CD4-positive, CD25-positive, alpha-beta regulatory T cell (primary cell): ENCODE measurements at places on chromosomes 7 and 10.

DNA sequence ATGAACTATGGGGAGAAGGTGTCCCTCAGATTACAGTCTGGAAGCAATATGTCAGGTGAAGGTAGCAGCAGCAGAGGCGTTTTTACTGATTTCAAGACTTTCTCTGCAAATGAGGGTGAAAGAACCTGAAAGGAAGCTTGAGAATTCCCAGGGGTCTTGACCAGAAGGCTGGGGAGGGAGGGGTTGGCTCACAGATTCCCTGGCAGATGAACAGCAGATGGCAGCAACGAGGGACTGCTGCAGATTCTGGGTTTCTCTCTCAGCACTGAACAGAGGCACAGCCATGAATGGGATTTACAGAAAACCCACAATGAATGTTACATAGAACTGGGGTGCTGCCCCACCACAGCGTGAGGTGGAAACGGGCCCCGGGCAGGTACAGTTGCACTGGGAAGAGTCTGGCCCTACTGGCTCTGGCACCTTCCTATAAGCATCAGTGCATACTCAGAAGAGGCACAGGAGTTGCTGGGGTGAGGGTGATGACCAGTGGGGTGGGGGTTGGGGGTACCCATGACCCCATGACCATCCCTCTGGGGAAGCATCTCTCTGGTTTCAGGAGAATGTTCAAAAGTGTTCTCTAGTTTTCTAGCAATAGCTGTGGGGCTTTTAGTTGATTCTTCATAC lies 317.8 kb downstream of the SH2D4B start:
- DNase-seq: no peak

- no peak for DNase-seq
Observed at GRCh38 chr7:149462101-149462520, 1.2 kb upstream of the ZNF777 start.

- DNase-seq: no peak
Observed at GRCh38 chr10:47246406-47247147, 53.4 kb upstream of the GDF10 start.

- no peak for DNase-seq
Observed at GRCh38 chr10:119761106-119761505, 35.3 kb downstream of the INPP5F start.

GRCh38 chr7:69951458-69951857 lies 353.2 kb downstream of the AUTS2 start:
- no peak for DNase-seq

DNA sequence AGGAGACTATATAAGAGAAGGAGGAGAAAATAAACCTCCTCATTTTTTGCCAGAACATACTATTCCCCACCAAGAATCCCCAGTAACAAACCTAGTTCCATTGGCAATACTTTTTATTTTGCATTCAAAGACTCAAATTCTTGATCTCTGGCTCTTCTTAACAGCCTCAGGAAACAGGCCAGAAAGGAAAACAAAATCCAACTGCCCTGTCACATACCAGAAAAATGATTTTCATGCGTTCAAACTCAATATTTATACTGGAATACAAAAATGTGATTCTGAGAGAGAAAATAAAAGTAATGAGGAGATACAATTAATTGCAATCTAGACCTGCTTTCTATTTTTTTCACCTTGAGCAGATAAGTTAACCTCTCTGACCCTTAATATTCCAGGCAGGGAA lies 435.9 kb upstream of the AUTS2 start:
- no peak for DNase-seq

DNA sequence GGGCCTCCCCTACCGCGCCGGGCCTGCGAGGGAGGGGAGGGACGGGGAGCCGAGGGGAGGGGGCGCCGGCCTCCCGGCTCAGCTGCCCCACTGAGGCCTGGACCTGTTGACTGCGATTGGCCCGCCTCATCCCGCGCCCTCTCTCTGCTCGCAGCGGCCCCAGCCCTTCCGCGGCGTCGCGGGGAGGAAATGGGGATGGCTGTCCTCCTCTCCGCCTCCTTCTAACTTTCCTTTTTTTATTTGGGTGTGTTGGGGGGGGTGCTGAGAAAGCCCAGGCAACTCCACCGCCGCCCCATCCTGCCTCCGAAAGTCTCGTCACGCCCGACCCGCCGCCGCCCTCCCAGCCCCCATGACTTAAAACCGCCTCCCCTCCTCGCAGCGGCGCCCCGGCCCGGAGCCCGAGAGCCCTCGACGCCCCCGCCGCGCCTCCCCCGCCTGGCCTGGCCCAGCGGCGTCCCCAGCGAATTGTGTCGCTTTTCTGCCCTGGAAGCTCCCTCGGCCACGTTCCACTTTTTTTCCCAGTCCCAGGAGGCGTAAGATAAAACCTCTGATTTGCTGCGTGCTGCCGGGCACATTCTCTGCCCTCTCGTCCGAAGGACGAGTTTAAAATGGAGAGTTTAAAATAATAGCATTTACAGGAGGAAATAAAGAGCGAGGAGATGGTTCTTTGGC lies 842 bp upstream of the SKIDA1 start:
- peak; percentile 67 for DNase-seq

- no peak for DNase-seq
Observed at GRCh38 chr10:4442296-4442695, 383.7 kb upstream of the AKR1E2 start.

DNA sequence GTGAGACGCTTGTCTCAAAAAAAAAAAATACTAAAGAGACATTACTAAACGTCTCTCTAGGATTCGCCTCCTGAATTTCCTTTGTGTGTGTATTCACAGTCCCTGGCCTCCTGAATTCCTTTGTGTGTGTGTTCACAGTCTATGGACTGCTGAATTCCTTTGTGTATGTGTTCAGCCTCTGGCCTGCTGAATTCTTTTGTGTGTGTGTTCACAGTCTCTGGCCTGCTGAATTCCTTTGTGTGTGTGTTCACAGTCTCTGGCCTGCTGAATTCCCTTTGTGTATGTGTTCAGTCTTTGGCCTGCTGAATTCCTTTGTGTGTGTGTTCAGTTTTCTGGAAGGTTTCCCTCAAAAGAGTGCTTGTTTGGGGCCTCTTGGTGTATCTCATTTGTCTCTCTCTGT lies 8.2 kb downstream of the BMS1 start:
- no peak for DNase-seq

GRCh38 chr10:91665842-91666241 lies 33.0 kb upstream of the PPP1R3C start:
- no peak for DNase-seq

- no peak for DNase-seq
Observed at GRCh38 chr7:154592388-154592787, 410.5 kb downstream of the PAXIP1 start.

- no peak for DNase-seq
Observed at GRCh38 chr10:70466951-70467350, 11.6 kb upstream of the PALD1 start.

DNA sequence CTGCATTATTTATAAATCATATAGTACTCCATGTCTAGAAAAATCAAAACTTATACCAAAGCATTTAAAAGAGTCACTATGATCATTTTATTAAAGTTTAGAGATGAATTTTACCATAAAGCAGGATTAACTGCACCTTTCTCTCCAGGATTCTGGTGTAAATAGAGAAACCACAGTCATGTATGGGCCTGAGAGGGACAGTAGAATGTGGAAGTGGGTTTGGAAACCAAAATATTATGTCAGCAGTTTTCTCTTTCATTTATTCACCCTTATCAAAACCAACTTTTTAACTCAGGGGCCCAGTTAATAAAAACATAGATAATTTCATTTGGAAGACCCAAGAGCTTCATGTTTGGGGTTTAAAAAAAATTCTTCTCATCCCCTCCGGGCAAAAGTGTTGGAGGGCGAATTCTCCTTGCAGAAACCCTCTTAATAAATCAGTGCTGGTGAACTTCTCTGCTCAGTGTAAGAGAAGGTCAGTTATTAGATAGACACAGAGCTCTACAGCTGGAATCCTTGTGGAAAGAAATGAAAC lies 266.2 kb downstream of the CREB5 start:
- no peak for DNase-seq

DNA sequence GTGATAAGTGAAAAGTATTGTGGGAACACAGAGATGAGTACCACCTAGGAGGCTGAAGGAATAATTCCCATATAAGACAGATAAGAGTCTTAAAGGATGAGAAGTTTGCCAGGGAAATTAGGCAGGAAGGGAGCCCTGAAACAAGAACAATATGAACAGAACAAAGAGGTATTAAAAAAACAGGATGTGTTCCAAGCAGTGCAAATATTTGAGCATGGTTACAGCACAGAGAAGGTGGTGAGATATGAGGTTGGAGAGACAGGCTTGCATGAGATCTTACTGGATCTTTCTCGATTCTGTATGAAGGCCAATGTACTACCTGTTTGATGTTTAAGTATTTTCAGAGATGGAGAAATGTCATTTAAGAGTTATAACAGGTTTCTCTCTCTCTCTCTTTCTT lies 20.3 kb downstream of the TAC1 start:
- no peak for DNase-seq

DNA sequence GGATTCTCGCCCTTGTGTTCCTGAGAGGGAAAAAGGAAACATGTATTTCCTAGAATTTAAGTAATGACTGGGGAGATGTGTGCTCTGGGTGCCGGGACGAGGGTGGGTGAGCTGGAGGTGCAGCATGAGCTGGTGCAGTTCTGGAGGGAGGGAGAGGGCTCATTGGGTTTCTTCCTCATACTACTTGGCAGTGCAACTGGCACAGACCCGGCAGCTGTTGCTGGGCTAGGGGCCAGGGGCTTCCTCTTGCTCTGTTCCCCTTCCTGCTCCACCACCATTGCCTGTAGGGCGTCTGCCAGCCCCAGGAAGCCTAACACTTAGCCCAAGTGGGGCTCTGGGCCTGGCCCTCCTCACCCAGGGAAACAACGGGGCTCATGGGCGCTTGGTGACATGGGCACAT lies 5.9 kb downstream of the RET start:
- no peak for DNase-seq

GRCh38 chr10:95478935-95479334 lies 82.2 kb downstream of the SORBS1 start:
- DNase-seq: no peak

- no peak for DNase-seq
Observed at GRCh38 chr7:80415522-80415921, 96.3 kb downstream of the GNAT3 start.

- no peak for DNase-seq
Observed at GRCh38 chr7:40675741-40676140, 540.9 kb downstream of the SUGCT start.

DNA sequence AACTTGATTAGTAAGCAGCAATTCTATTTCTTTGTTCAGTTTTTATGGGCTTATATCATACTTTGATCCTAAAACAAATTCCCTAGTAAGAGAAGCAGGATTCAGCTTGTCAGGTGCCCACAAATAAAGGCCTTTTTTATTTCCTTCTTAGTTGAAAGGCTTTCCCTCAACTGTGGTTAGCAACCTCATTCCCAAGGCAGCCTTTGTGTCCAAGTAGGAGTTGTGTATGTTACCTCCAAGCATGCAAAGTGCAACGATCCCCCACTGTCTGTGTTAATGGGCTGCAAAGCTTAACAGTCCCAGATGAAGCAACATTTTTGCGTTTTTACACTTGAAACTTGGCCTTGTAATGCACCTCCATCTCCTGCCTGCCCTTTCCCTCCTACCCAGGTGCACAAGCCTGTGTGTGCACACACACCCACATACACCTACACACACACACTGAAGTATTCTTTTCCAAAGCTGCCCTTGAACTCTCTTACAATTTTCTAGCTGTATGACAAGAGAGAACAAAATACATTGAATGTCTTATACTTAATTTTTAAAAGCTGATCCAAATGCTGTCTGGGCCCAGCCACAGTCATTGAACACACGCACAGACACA lies 278.2 kb downstream of the SNX13 start:
- no peak for DNase-seq

DNA sequence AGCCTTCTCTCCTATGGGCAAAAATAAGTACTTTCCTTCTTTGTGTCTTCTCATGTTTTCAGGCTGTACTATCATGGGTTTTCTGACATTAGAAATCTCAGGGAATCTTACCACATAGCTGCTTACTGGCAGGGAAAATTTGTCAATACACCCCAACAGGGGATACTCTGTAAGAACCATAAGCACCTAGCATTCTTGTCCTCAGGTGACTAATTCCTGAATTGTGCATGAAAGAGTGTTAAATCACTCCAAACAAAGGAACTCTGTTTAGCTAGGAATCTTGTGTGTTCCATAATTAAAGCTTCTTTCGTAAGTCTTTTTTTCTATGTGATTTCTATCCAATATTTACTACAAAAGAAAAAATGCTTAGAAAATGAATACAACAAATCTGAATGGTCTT lies 206.7 kb upstream of the POT1 start:
- DNase-seq: no peak

DNA sequence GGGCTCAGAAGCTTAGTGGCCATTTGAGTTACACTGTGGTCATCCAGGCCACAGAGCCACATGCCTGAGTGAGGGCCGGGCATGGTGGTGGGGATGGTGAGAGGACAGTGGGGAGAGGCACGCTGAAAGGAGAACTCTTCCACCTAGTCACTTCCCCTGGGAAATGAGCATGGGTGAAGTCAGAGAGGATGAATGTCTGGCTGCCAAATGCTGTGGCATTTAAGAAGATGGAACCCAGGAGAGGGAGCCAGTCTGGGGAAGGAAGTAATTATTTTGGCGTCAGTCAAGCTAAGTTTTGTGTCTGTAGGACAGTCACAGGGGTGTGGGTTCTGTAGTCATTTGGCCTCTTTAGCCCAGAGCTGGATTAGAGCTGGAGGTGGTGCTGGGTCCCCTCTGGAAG lies 86.0 kb upstream of the PODXL start:
- no peak for DNase-seq

- no peak for DNase-seq
Observed at GRCh38 chr7:117012696-117013095, 59.4 kb downstream of the ST7 start.

GRCh38 chr10:61846370-61847031 lies 55.0 kb upstream of the ARID5B start:
- no peak for DNase-seq

GRCh38 chr10:71763352-71764127 lies 9.8 kb downstream of the VSIR start:
- DNase-seq: no peak

DNA sequence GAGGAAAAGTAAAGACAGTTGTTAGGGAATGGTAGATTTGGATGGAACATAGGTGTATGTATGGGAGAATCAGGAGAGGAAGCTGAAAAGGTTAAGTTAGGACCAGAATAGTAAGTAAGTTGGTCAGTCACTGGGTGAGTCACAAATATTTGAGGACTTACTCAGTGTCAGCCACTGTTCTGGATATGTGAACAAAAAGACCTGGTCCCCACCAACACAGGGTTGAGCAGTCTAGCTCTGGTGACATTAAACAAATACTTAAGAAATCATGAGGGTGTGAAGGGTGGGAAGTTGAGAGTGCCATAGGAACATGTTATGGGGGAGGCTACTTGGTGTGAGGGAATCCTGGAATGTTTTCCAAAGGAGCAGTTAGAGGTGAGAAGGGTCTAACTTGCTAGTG lies 246.9 kb downstream of the PTEN start:
- DNase-seq: no peak

DNA sequence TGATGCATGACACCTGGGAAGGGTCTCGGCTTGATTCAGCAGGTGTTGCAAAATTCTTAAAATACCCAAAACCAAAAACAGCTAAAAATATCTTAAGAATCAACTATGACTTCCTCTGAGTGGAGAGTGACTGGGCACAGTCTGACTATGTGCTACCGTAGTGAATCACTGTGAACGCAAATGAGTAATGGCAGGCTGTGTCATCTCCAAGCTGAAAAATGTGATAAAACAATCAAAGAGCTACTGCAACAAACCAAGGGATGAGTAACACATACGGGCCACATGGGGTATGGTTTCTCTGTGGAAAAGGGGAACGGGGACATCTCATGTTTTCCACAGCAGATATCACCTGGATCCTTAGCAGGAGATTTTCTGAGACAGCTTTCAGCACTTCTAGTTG lies 127.5 kb downstream of the ABCA13 start:
- no peak for DNase-seq

GRCh38 chr10:7491949-7492659 lies 81.3 kb upstream of the SFMBT2 start:
- no peak for DNase-seq
